ENCODE measurements at places on chromosomes 4 and X.

- no peak for DNase-seq
Measured at GRCh38 chrX:68994135-68994890, 165.5 kb downstream of the EFNB1 start.

DNA sequence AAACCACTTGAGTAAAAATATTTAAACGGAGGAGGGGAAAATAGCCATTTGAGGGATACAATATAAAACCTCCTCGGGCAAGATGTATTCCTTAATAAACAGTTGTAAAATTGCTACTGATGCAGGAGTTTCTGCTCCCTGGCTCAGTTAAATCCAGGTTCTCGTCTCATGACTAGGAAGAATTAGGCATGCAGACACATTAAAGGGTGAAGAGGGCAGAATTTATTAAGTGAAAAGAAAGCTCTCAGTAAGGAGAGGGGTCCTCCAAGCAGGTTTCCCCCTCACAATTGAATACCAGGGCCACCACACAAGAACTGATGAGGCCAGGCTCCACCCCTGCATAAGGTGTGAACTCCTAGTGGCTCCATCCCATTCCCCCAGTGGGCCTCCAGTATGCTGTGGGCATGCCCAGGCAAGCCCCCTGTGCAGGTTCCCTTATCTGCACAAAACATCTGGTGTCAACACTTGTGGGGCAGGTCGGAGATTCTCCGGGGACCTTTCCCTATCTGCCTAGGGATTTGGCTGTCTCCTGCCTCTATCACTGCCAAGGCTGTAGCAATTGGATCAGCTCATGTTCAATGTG, 80.4 kb downstream of the HS6ST2 start:
- DNase-seq = no peak

GRCh38 chr4:14767142-14767541, 235.1 kb upstream of the CPEB2 start:
- DNase-seq = no peak

- DNase-seq = no peak
Measured at GRCh38 chrX:103330681-103331288, 746 bp downstream of the TCEAL7 start.

- no peak for DNase-seq
Measured at GRCh38 chrX:39507034-39507433, 590.7 kb downstream of the BCOR start.

DNA sequence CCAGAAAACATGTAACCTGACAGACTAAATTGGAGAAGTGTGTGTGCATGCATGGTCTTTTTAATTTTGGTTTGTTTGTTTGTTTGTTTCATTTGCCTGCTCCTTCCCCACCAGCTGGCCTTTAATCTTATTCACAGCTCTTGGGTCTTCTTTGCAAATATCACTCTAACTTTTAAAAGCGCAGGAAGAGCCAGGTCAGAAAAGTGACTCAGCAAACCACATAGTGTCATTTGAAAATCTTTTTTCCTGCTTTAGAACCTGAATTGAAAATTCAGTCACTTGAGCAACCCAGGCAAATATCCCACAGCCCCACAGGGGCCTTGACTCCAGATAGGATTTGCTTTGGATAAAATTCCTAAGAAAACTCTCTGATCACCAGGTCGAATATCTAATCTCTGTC, 4.6 kb downstream of the TMEM255A start:
- no peak for DNase-seq

- DNase-seq = no peak
Measured at GRCh38 chr4:12293906-12294525, 865.3 kb upstream of the HS3ST1 start.

DNA sequence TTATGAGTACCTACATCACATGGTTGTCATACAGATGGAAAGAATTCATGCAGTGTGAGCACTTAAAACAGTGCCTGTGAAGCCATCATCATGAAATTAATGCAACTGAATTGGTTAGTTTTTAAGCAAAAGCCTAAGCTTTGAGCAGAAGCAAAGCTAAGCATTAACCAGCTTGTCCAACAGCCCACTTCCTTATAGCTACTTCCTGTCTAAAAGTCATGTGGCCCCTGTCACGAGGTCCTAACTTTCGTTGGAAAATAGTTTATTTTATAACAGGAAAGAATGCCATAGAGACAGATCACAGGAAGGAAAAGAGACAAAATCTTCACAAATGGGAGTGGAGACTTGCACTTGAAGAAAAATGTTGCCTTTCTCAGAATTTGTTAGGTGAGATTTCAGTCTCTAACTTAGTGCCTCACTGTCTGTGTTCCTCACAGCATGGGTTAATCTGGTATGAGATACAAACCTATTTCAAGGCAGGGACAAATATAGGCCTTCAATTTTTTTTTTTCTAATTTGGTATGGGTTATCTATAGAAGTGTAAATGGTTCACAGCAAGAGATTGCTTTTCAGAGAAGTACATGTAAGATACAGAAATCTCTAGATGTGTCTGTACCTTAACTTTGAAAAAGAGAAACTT, 27.7 kb upstream of the VCX start:
- no peak for DNase-seq

- no peak for DNase-seq
Measured at GRCh38 chr4:87030124-87030523, 95.3 kb downstream of the AFF1 start.

DNA sequence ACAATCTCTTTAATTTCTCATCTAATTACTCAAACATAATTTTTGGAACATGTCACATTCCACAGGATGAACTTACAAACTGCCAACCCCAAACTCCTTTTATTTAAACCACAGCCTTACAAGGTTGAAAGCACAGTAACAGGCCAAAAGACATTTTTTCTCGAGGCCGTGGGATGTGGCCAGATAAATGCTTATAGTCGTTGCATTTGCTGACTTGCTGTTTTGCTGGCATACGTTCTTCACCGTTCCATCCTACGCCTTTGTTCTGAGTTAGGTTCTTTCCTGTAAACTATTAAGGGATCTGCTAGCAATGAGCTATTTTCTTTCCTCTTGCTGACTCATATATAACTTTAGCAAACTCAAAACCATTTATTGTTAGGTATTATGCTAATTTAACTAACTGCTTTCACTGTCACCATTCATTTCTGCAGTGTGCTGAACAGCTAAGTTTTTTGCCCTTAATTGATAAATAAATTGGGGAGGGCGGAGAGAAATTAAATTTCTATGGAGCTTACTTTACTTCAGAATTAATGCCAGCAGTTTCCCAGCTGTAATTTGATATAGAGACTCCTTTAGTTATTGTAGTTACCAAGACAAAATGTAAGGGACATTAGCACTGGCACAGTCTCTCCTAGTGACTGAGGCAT, 135.1 kb upstream of the PACRGL start:
- no peak for DNase-seq

DNA sequence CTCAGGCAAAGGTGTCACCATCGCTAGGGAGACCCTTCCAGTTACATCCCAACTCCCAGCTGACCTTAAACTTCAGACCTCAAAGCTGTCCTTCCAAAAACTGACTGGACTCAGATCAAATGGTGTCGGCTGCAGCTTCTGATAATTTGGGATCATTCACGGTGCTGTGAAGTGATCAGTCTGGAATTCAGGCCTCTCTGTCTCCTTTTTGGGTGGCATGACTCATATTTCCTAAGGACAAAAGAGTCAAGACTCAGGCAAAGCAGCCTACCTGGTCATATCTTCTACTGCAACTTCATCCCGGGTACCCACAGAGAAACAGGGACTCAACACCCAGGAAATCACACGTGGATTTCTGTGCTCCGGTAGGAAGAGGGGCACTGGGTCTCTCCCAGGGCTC, 87.6 kb downstream of the SORCS2 start:
- DNase-seq = no peak

DNA sequence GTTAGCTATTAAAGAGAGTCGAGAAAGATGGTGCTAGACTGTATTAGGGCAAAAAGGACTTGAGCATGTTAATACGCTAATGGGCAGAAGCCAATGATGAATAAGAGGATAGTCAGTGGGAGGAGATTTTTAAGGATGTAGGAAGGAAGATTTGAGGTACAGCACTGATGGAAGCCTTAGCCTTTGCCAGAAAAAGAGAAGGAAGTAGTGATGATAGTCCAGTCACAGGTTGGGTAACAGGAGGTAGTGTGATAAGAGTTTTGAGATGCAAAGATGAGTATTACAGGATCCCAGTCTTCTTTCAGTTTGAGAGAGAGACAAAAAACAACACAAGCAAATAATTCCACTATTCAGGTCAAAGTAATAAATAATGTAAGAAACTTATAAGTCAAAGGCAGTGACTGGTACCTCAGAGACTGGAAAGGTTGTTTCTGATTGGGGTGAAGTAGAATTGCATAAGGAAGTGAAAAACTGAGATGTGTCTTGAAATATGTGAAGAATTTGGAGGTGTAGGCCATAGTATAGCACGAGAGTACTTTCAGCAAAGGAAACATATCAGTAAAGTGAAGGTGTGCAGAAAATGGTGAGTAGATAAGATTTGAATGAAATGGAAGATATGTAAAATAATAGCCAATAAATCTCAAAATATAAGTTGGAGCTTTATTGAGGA, 22.1 kb upstream of the NDNF start:
- DNase-seq = no peak

GRCh38 chrX:2391869-2392606, 108.7 kb downstream of the DHRSX start:
- no peak for DNase-seq

DNA sequence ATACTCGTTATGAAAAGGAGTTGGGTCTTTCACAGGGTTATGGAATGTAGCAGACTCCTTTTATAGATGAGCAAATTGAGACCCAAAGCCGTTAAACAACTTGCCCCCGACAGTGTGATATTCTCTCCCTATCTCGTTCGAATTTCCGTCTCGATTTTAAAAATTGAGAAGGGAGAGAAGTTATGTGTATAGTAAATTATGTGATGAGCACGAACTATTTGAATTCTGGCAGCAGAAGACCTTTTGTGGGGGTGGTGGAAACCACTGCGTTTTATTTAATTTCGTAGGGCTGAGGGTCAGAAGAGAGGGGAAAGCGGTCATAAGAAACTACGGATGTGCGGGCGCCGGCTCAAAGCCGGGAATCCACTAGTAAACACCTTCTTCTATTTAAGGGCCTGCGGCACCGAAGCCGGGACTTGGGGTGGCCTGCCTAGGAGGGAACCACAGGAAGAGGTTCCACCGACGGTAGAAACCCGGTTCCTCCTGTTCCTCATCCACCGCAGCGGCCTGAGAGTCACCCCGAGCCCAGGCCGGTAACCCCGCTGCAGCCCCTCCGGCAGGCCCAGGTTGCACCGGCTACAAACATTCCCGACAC, 1.5 kb upstream of the DDX3X start:
- no peak for DNase-seq

Data from stimulated activated CD8-positive, alpha-beta memory T cell treated with anti-CD3 and anti-CD28 coated beads, Interleukin-2, amount 100 ng/mL, for 1 hour (primary cell).